Stimulated activated CD8-positive, alpha-beta memory T cell treated with anti-CD3 and anti-CD28 coated beads, Interleukin-7, amount 100 ng/mL, for 1 hour (primary cell): ENCODE measurements at places on chromosomes 5 and 9.

DNA sequence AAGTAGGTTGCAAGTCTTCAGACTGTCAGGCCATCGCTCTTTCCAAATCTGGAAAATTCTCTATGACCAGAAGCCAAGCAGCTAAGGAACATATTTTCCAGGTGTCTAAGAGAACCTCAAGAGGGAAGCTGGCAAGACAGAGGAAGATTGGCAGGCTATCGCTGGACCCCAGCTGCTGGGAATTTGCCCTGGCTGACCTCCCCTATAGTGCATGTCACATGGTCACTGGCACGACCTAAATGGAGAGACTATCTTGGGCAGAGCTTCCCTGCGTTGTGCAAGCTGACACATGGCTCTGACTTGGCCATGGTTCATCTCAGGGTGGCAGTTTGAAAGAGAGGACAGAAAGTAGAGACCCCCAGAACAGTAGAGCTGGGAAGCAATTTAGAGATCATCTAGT, 104.9 kb upstream of the ZNF618 start:
- DNase-seq = no peak

DNA sequence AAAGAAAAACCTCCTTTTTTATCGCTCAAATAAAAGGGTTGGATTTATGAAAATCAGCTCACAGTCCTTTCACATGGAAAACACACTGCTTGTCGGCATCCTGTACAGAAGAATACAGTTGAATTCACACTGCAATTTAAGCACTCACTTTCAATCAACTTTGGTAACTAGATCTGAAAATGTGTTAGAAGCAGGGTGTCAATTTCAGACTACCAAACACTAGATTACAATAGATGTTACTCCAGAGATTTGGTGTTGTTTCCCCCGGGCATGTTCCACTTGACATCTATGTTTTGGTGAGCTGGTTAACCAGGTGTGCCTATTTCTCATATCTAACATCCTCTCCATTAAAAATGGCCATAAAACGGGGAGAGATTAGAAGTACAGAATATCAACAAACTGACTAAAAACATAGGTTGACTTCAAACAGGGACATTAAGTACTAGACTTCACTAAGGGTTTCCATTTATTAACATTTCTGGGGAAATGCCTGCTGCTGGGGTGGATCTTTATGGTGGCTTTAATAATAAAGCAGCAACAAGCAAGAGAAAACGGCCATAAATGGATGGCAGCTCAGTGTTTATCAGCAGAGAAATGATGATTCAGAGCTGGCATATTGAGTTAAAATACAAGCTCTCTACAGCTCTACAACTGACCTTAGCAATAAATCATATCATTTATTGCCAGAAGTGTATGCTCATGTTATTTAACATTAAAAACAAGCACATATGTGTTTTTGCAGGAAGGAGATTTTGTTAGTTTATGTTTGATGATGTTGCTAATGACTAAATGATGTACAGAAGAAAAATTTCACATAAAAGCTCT, 158.8 kb downstream of the SLF1 start:
- no peak for DNase-seq

DNA sequence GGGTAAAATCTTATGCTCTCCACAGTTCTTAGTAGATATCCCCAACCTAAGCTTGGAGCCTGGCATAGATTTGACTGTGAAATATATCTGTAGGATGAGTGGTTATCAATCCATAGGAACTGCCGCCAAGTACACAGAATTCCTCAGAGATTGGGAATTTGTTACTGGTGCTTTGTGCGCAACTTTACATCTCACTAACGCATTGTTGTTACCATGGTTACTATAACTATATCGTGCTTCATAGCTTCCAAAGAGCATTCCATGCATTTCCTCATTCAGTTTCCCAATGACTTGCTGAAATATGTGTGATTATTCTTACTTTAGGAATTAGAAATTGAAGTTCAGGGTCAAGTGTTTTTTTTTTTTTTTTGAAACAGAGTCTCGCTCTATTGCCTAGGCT, 9.5 kb upstream of the GGTA1 start:
- no peak for DNase-seq

DNA sequence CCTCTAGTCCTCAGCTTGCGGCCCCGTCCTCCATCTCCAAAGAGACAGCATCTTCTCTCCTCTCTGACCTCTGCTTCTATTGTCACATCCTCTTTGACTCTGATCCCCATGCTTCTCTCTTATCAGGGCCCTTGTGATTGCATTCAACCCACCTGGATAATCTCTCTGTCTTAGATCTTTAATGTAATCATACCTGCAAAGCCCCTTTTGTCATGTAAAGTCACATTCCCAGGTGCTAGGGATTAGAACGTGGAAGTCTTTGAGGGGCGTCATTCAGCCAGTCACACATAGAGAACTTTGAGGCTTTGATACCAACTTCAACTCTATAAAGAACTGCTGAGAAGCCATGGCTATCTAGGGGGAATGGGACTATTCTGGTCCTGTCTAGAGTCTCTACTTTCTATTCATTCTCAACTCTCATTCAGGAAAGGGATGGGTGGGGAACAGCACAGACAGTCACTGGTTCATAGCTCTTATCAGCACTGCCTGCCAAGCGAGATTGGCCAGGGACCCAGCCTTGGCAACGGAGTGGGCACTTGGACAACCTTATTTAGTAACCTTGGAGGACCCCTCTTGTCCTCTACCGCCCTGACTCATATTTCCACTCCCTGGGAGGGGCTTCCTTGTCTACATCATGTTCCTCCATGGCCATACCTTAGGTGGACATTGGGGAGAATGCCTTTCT, 29.0 kb downstream of the TAS2R1 start:
- no peak for DNase-seq

GRCh38 chr9:114014044-114014443, 64.1 kb downstream of the AMBP start:
- DNase-seq = no peak

- DNase-seq = no peak
These were observed 314.0 kb downstream of the NDUFS4 start for GRCh38 chr5:53874409-53874808.

DNA sequence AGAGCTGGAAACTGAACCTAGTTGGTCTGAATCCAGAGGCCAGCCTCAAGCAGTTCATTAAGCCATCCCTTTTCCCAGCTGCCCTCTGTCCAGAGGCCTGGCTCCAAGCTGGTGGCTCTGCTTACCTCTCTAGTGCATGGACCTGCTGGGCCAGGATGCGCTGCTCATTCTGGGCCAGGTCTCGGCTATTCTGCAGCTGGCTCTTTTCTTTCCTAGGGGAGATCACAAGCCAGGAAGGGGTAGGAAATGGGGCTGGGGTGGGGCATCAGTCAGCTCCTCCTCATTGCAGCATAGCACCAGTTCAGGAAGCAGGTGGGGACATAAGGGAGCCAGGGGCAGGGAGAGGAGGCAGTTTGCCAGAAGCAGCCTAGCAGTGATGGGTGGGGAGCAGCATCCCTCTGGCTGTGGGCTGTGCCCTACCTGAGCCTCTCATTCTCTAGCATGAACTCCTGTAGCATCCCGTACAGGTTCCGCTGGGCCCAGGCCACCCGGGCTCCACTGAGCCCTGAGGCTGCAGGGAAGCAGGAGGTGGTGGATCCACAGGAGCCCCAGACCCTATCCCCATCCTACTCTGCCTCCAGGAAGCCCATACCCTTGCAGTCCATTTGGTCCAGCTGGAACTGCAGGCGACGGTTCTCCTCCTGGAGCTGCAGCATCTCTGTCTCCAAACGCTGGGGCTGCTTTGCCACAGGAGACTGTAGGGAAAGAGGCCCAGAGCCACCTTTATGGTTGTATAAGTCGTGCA, 5.2 kb downstream of the KIF12 start:
- DNase-seq = no peak

- no peak for DNase-seq
These were observed 1.1 kb downstream of the HNRNPA0 start for GRCh38 chr5:137752905-137753690.

DNA sequence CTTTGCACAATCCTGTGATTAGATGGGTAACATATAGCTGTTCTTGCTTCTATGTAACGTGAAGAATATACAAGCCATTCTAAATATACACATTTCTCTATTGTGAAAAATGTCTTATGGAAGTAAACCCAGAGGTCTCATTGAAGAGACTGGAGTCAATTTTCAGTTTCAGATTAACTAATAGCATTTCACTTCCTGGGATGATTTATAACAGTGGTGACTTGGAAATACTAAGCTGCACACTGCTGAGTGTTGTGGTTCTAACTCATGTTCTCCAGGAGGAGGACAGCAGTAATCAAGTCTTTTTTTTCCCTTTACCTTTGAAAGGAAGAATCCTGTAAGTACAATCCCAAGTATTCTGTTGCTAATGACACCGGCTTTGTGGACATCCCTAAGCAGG, 3.3 kb downstream of the CTSL start:
- no peak for DNase-seq

GRCh38 chr5:6719417-6719816, 6.2 kb downstream of the TENT4A start:
- DNase-seq = no peak

DNA sequence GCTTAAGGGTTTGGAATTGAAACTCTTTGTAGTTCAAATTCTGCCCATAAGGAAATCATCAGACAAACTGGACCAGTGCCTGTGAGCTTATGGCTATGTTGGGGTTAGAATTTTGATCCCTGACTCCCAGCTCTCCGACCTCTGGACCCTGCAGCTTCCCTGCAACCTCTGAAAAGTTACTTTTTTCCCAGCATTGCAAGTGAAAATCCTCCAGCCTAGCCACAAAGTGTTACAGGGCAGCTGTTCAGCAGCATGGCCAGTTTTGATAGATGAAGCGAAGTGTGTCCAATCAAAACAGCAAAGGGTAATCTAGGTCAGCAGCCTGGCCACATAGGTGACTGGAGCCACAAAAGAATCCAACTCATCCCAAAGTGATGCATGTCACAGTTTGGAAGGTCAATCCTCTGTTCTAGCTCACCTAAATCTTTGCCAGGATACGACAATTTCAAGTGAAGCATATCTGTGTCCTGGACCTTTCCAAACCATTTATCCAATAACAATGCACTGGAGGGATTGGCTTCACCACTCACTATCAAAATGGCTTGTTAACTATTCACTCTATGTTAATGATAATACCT, 4.7 kb upstream of the CPEB4 start:
- no peak for DNase-seq

GRCh38 chr9:111037356-111037707, 938 bp downstream of the LPAR1 start:
- DNase-seq = no peak

DNA sequence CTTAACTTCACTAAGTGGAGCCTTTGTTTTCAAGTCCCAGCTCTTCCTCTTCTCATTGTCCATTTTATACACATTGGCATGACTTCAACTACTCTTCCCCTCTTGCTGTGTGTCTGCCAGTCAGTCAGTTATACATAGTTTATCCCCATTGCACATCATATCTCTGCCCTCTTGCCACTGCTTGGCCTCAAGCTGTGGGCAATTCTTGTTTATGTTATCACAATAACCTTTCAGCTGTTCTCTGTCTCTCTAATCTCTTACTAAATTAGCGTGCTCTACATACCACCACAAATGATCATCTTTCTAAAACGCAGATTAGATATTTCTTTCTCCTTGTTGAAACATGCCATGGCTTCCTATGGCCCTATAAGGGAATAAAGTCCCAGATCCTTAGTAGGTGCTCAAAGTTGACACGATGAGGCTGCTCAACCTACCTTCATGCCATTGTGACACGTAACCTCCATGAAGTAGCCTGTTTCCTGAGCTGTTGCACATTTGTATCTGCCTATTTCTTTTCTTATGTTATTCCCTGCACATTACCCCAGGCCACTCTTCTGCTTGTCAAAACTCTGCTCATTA, 239.3 kb downstream of the GAS1 start:
- DNase-seq = no peak

DNA sequence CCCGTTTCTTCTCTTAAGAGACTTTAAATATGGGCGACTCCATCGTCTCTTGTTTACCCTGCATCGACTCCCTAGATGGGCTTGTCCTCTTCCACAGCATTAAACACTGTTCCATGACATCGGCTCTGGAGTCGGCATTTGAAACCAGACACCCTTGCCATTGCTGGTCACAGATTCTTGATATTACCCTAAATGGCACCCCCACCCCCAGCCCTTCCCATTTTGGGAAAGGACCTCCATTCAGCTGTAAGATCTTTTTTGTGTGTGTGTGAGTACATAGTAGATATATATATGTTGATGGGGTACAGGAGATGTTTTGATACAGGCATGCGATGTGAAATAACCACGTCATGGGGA, 51.1 kb upstream of the SH3PXD2B start:
- DNase-seq = no peak

DNA sequence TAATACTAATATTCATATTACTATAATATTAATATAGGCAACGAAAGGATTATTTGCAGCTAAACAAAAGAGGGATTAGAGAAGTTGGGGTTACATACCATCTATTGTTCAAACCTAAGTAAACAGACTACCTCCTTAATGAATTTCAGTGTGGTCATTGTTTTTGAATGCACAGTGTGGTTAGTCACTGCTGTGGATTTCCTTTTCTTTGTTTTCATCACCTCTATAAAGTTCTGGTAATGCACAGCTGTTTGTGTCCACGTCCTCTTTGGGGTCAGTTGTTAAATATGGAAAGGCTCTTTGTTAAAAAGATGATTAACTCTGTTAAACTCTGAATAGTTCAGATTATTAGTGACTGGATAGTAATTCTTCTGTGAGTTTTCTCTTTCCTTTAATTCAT, 233.6 kb downstream of the MAST4 start:
- DNase-seq = no peak

DNA sequence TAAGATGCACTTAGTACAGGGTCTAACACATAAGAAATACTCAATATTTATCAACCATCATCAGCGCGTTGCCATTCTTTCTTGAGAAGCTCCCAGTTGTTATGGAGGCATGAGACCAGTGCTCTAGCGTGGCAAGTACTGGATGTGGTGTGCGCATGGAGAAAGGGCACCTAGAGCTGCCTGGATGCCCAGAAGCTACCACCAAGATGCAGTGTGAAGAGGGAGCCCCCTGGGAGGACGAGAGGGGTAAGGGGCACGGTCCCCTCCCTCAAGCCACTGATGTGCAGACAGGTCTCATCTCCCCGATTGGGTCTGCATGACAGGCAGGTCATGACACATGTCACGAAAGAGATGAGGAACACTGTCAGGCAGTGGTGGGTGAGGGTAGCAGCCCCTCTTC, 127.7 kb upstream of the CXCL14 start:
- DNase-seq = no peak

GRCh38 chr5:129857116-129857515, 47.1 kb upstream of the CHSY3 start:
- DNase-seq = no peak
